ENCODE measurements at places on chromosomes 13 and 19.

DNA sequence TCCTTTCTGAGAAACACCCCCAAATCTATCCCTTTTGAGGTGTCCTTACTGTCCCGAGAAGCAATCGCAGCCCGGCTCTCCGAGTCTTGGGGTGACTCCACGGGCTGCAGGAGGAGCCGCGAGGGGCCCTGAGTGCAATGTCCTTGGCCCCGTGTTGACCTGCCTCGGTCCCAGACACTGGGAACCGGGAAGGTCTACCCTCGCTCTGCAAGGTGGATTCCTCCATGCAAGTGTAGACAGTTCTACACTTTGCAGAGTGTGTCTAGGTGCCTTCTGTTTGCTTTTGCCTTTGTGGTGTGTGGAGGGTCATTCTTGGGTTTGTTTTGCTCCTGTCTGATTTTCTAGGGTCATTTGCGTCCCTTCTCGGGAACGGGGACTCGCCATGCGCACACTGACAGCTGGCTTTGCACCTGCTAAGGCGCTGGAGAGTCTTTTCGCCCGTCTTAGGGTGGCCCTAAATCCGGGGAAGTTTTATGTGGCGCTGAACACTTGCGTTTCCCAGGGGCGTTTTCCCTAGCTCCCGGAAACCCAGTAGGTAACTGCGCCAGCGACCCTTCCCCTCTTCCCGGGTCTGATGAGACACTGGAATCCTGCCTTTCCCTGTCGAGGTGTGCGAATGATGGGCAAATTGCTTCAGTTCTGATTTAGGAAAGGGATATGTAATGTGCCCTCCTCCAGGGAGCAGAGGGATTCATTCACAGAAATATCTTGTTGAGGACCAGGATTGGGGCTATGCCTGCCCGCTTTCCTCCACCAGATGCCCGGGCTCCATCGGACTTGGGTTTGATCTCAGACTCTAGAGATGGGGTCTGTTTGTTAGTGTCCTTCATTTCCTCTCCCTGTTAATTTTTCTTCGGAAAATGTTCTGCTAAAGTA lies 755 bp downstream of the SERTM1 start:
- no peak for DNase-seq

DNA sequence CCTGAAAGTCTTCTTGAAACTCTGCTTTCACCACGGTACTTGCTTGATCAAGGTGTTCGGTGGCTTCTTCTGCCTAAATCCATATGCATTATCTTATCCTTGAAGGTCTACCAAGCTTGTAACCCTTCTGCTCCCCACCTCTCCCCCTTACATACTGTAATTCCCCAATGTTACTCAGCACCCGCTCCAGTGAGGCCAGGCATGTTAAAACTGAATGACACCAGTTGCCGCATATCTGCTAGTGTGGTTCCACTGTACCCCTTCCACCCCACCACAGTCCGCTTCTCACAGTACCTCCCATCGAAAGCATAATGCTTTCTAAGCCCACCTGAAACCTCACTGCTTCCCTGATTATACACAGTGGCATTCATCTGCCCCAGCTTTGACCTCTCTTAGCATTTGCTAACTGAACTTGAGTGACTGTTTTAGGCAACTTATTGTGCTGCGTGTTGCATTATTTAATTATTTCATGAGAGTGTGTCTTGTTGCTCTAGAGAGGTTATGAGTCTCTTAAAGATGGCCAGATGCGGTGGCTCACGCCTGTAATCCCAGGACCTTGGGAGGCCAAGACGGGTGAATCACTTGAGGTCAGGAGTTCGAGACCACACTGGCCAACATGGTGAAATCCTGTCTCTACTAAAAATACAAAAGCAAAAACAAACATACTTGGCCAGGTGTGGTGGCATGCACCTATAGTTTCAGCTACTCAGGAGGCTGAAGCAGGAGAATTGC lies 87.6 kb upstream of the MBNL2 start:
- DNase-seq, result no peak

DNA sequence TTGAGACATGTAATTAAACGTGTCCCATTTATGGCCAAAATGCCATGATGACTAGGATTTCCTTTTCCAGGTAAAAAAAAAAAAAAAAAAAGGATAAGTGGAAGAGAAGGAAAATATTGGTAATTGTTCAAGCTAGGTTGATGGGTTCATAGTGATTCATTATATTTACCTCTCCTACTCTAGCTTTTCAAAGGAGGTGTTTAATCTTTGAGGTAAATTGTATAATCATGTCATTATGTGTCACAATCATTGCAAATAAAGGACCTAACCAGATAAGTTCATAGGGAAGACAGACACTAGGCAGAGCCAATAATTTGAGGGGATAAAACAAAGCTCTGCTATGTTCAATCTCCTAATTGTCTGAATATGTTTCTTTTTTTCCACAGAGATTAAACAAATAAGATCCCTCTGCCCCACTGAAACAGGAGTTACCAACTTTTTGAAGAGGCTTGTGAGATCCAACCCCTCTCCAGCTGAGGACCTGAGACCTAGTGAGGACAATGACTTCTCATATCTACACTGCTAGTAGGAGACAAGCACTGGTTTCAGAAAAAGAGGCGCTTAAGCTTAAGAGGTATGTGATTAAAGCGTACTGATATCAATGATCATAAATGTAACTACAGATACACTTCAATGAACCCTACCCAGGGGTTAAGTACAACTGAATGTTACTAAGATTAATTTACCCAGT lies 61.4 kb downstream of the USP12 start:
- DNase-seq, result no peak

DNA sequence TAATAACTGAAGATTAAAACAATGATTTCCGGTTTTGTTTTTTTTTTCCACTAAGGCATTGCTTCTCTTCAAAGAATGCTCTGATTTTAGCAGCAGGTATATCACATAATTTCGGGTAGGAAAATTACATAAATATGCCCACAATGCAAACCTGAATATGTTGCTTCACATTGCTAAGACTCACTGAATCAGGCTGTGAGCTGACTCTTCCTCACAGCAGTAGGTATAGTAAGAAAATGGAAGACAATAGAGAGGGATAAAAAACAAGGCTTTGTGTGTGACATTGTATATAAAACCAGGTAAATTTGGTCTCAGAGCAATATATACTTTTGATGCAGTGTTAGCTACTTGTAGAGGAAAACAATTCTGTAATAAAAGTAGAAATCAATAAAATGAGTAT lies 1355.0 kb downstream of the OLFM4 start:
- DNase-seq, result no peak

DNA sequence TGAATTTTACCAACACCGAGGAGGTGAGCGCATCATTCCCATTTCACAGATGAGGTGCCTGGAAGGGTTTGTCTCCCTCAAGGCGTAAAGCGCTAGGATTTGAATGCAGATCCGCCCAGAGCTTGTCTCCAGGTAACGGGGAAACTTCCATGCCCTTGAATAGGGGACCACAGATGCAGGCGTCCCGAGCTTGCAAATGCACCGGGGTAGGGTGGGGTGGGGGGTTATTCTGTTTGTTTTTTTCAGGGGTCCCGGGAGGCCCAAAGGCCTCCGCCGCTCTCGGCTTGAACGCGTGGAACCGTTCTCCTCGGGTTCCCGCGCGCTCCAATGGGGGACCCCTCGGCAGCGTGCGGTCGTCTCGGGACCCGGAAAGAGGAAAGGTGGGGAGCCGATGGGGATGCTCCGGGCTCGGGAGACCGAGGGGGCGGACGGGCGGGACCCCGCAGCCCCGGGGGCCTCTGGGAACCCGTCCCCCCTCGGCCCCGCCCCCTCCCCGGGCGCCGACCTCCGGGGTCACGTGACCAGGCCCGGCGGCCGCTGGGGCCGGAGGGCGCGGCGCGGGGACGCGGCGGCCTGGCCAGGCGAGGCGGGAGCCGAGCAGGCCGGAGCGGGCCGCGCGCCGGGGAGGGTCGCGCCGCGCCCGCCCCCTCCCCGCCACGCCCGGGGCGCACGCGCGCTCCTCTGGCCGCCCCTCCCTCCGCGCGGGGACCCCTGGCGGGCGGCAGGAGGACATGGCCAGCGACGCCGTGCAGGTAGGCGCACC lies at the start of gene PKN1:
PKN1 (plus strand) TSS at position 516 of the 763 bp plus-strand sequence; CDS start at position 732, 216 bp downstream.
- DNase-seq, result peak; percentile 70

- DNase-seq, result no peak
Measured at GRCh38 chr13:40096357-40096901, 441.0 kb downstream of the COG6 start.

DNA sequence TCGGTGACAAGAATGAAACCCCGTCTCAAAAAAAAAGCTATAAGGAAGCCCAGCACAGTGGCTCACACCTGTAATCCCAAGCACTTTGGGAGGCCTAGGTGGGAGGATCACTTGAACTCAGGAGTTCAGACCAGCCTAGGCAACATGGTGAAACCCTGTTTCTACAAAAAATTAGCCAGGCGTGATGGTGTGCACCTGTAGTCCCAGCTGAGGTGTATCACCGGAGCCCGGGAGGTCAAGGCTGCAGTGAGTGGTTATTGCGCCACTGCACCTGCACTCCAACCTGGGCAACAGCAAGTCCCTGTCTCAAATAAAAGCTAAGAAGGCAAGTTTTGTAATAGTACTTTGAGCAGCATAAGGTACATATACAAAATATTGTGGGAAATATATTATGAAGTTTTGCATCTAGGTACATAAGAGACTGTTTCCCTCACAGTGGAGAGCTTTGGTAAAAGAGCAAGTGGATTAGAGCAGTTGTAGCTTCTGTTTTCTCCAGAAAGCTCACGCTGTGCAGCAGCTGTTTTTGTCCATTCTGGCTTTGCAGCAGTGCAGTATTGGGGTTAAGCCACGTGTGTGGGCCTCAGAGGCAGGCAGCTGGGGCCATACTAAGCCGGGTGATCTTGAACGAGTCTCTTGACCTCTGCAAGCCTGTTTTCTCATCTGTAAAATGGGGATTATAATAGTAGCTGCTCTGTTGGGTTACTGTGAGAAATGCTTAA lies 35.4 kb downstream of the ARHGAP35 start:
- DNase-seq, result peak; percentile 57

GRCh38 chr13:111922086-111922485 lies 144.9 kb upstream of the SOX1 start:
- DNase-seq, result no peak

DNA sequence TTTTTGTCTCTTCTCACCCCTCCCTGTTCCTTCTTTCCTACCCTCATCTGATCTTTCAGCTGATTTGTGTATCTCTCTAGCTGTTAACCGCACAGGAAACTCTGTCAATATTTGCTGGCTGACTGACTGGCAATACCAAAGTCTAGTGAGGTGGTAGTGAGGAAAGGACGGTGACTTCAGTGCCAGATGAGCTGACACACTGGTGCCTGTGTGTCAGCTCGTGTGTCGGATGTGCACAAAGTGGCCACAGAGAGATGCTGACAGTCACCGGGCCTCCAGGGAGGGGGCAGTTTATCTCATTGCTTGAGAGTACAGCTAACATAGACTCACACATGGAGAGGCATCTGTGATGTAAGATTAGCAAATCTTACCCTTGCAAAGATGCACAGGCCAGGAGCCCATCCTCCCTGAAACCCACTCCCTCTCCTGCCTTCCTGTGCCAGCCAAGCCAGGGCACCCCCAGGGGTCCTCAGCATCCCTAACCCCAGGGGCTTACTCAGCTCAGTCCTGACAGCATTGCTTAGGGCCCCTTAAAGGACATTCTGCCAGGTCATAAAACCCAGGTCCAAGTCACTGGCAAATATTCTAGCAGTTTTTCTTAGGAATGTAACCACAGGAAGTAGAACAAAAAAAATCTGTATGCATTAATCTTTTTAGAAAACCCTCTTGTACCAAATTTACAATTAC lies 80.2 kb downstream of the SHISA2 start:
- no peak for DNase-seq

GRCh38 chr13:110400786-110401533 lies 93.9 kb downstream of the COL4A2 start:
- no peak for DNase-seq

- no peak for DNase-seq
Measured at GRCh38 chr13:79724348-79725103, 243.6 kb downstream of the NDFIP2 start.

DNA sequence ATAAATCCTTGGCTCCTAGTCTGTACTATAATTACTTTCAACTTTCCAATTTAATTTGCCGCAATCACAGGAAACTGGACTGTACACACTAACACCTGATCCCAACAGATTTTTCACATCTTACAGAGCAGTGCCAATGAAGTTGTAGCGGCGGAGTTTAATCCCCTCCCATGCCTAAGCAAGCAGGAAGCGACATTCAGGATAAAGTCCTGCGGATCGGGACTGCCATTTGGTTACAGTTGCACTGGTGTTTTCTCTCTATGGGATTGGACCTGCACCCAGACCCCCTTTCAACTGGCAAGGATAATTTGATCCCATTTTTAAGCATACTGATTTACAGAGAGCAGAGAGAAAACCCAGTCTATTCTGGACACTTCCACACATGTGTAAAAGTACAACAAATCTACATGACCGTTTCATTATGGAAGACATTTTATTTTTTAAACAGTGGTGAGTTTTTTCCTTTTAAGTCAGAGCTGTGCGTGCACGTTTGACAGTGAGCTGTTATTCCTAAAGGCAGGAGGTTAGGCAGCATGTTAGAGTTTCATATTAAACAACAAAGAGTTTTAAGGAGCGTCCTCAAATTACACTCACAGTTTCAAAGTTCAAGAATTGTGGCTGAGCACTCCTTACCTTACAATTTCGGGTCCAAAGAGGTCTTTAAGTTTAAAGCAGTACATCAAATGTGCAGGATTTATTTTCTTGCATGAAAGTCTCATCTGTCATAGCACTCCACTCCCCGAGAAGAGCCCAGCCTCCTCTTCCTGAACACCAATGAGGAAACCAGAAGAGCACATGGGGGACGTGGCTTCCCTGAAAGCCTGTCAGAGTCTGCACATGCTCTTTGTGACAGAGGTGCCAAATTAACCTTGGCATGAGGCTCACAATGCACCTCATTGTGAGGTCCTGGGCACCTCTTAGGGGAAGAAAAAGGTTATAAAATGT lies 141.6 kb upstream of the RFC3 start:
- peak; percentile 44 for DNase-seq

GRCh38 chr13:29817604-29818378 lies 32.6 kb downstream of the UBL3 start:
- DNase-seq, result peak; percentile 28

- DNase-seq, result no peak
Measured at GRCh38 chr19:47006496-47006895, 13.1 kb upstream of the NPAS1 start.

GRCh38 chr19:28397306-28397705 lies 815.6 kb downstream of the UQCRFS1 start:
- DNase-seq, result peak; percentile 61

DNA sequence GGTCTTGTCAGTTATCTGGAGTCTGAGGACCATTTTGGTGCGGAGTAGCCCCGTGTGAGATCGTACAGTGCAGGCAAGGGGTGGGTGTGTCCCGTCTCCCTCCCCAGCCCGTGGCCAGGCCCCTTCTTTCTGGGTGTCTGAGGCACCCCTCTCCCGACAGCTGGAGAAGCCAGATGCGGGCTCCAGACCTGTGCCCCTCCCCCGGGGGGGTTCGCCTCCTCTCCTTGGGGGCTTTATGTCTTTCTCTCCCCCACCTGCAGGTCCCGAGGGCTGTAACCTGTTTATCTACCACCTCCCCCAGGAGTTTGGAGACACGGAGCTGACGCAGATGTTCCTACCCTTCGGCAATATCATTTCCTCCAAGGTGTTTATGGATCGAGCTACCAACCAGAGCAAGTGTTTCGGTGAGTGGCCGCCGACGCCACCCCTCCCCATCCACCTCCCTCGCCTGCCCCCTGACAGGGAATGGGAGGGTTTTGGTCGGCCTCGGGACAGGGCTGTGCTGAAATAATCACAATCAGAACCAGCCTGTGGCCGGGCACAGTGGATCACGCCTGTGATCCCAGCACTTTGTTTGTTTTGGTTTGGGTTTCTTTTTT lies 65.6 kb downstream of the CELF5 start:
- no peak for DNase-seq

- DNase-seq, result no peak
Measured at GRCh38 chr13:87302931-87303330, 368.2 kb upstream of the SLITRK5 start.

- peak; percentile 88 for DNase-seq
Measured at GRCh38 chr19:1853295-1854038, 5.2 kb upstream of the REXO1 start.

All from WERI-Rb-1 (cell line).